AG04450 (cell line): ENCODE measurements at places on chromosomes 3 and 15. TPM values are rescaled to one million over a fixed set of nuclear protein-coding genes. Genes with fewer than 3 reads are reported as not detected.

Gene CRBN
- 30.7 and 44.2 TPM in 2 replicates for polyA plus RNA-seq

Gene ADAMTSL3
- polyA plus RNA-seq, result 0.05 and 0.06 TPM in 2 replicates

Gene PLIN1
- polyA plus RNA-seq, result 0.05 and 0.06 TPM in 2 replicates

- DNase-seq, result no peak
These were observed 92.4 kb downstream of the MB21D2 start for GRCh38 chr3:192825216-192825615.

GRCh38 chr3:119494597-119494996 is 3.8 kb upstream of the TIMMDC1 start:
- no peak for DNase-seq

- DNase-seq, result no peak
These were observed 87.8 kb downstream of the CHL1 start for GRCh38 chr3:284322-284721.

Gene FBXW12
- polyA plus RNA-seq, result not detected in 2 replicates

- DNase-seq, result no peak
These were observed 28.8 kb upstream of the ANP32A start for GRCh38 chr15:68849497-68849896.

DNA sequence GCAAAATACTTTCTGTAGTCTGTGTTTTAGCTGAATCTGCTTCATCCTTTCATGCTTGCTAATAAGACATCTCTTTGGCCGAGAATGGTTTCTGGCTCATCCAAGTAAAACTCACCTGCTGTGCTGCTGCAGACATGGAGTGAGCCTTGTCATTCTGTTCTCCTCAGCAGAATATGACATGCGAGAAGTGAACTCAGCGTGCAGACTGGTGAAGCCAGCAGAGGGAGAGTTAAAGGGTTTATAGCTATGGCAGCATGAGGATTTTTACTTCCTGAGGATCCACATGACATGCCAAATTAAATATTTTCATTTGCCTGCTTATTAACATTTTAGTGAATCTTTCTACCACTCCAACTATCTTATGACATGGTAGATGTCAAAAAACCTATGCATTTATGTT is 658.4 kb upstream of the NECTIN3 start:
- no peak for DNase-seq

- no peak for DNase-seq
These were observed 9.2 kb downstream of the IGDCC3 start for GRCh38 chr15:65368302-65369211.

GRCh38 chr15:69731081-69731330 is 278.4 kb downstream of the RPLP1 start:
- no peak for DNase-seq

- no peak for DNase-seq
These were observed 19.4 kb downstream of the VILL start for GRCh38 chr3:38009807-38010591.

Gene CLDN1
- polyA plus RNA-seq, result 9.6 and 9.8 TPM in 2 replicates

DNA sequence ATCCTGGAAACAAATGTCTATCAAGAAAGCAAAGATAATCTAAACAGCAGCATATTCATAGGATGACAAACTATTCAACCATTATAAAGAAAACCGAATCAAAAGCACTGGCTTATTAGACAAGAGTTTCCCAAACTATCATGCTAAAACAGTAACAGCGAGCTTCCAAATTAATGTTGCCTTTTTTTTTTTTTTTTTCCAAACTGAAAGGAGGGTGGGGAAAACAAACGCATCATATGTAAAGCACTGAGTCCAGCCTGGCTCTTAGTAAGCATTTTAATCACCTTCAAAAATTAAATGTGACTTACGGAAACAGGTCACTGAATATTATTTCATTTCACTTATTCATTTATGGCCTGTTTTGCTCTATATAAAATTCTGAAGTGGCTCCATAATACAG is 2.3 kb downstream of the TJP1 start:
- no peak for DNase-seq
